ENCODE measurements at places on chromosomes 7 and 10.

DNA sequence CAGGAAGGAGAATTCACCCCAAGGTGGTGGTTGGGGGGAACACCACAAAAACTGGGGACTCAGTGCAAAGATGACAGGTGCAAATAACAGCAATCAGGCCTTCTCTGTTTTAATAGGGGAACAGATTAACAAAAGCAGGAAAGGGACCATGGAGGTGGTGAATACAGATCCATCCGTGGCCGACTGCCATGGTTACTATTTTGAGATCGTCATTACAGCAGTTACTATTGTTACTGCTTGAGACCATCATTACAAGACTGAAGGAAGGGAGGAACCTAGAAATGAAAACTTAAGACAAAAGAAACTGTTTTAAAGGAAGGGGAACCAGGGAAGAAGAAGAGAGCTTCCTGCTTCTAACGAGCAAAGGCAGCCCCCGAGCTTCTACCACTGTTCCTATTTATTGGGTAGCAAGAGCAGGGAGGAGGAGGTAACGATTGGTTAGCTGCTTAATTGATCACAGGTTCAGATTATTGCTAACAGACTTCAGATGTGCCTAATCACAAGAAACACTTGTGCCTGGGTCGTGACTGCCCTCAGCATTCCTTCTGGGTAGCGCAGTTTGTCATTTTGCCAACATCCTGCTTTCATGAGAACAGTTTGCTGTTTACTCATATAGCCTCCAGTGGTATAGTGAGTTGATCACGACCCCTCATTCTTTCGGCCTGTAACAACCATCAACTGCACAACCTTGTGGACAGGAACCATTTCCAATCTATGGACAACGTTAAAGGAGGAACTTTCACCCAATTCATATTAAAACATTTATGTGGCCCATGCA, 216.3 kb downstream of the CHCHD3 start:
- no peak for DNase-seq

- no peak for DNase-seq
Measured at GRCh38 chr7:120966961-120967360, 16.4 kb downstream of the ING3 start.

GRCh38 chr10:12717981-12718707, 283.4 kb downstream of the CCDC3 start:
- no peak for DNase-seq

DNA sequence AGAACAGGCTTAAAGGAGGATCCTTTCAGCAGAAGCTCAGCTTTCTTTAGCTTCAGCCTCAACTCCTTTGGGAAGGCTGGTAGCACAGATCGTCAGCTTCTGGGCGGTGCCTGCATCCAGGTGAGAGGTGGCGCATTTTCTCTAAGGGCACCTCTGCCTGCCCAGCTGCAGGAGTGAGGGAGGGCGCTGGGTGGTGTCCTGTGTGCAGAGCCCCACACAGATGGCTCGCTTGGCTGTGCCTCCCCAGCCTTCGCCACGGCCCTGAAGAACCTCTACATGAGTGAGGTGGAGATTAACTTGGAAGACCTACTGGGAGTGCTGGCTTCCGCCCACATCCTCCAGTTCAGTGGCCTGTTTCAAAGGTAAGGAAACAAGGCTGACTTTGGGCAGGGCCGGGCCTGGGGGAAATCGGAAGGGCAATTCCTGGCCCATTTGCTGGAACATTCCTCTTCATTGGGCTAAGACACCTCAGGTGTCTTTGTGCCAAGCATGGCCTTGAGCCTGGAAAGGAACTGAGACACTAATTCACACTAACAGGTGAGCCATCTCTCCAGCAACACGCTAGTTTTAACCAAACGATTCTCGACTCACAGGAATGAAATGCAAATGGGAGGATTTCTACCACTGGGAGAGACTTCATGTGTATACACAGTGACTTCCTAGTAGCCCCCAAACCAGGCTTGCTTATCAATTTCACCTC, 19.9 kb downstream of the BTBD16 start:
- no peak for DNase-seq

DNA sequence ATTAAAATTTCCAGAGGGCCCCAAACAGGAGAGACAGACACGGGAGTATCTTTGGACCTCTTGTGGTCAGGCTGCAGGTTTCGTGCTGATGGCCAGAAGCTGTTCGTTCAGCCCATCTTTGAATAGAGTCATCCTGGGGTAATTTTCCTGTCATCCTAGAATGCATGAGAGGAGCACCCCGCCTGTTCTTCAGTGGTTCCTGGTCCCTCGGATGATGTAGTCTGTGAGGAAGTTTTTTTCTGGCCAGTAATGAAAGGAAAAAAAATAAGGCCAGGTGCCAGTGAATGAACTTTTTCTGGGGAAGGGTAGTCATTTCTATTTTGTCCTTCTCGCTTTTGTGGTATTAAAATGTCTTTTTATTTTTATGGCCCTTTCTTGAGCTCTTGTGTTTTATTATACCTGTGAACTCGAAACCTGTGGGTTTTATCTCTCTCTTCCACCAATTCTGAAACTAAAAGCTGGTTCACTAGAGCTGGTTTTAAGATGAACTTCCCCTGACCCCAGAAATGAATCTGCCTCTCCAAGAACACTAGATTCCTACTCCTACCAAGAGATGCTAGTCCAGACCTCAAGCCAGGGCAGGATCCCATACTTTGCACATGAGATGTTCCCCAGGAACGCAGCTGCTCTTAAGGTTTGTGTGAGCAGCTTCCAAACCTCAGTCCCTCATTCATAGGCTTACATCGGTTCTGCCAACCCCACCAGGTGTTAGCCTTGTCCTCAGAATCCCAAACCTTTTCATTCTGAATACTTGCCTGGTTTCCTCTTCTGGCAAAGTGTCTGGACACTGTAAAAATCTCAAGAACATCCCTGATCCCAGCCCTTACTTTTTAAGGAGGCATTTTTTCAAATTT, 15.4 kb upstream of the MEST start:
- DNase-seq: no peak

DNA sequence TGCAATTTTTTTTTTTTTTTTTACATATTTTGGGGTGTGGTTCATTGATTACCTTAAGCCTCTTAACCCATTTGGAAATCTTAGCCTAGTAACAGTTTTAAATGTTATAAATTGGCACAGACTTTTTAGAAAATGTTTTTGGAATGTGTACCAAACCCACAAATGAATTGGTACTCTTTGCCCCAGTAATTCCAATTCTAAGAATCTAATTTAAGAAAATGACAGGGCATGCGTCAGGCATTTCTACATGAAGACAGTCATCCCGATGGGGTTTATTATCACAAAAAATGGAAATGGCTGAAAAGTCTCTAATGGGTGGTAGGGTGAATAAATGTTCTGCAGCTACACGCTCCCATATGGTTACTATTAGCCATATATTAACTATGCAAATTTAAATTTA, 54.9 kb downstream of the ITIH5 start:
- no peak for DNase-seq

DNA sequence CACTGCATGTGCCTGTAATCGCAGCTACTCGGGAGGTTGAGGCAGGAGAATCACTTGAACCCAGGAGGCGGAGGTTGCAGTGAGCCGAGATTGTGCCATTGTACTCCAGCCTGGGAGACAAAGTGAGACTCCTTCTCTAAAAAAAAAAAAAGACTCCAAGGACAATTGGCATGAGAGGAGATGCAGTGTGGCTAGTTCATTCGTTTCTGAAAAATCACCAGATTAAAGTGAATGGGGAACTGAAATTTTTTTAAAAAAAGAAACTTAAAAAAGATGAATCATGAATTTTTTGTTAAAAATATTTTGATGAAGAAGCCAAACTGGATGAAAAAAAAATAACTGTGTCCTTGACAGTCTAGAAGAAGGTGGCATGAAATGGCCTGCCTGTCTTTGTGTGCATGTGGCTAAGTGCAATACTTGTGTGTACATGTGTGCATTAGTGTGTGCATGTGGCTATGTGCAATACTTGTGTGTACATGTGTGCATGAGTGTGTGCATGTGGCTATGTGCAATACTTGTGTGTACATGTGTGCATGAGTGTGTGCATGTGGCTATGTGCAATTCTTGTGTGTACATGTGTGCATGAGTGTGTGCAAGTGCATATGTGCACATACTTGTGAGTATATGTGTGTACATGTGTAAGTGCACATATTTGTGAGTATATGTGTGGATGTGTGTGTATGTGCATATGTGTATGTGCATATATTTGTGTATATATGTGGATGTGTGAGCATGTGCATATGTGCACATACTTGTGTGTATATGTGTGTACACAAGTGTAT, 391.7 kb upstream of the KLF6 start:
- no peak for DNase-seq

DNA sequence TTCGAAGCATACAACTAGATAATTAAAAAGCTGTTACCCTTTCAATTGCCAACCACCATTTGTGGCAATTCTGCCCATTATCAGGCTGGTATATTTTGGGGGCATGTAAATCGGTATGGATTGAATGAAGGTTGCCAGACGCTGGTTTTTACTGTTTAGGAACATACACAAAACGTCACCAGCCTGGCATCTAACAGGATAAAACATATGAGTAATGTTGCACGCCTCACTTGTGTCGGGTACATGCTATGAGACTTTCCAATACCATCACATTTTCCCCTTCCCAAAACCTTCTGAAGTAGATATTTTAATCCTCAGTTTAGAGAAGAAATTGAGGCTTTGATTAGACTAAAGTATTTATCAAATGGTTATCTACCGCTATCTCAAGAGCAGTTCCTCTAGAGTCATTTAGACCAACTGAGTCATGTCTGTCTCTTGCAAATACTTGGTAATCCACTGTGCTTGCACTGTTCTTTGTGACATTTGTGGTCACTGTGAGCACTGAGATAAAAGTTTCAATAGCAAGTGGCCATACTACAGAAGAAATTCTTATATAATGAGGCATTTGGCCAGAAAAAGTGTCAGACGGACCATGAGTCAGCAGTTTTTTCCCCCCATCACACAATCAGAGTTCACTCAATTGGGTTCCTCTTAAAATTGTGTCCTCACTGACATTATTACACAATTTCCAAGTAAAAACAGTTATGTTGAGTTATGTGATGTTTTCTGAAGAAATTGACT, 498.7 kb downstream of the NXPH1 start:
- no peak for DNase-seq

DNA sequence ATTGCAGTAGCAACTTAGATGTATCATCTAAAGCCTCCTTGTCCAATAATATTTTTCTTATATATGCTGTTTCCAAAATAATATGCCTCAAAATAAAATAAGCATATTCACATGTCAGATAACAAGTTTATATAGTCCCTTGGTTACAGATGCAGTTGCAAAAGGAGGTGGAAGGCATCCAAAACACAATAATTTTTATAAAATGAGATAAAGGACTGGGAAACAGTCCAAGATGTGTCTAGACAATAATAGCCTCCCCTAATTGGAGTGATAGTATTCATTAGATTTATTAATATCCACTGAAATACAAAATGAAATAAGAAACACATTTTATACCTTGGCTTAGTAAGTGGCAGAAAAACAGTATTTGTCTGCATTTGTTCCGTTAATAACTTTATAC, 30.3 kb downstream of the BCAP29 start:
- no peak for DNase-seq

DNA sequence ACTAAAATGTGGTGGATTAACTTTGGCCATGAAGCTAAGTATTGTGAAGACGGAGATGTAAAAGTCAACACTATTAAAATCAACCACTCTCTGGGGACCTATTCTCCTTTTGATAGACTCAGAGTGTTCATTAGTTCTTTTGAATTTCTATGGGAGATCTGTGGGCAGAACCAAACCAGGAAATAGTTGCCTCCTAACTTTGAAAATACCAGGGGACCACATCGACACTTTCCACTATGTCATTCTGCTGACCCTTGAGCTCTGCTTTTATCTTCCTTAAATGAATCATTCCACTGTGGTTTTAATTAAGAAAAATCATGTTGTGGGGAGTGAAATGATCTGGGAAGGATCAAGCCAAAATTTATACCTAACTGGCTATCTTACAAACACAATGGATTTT, 960.5 kb downstream of the GATA3 start:
- DNase-seq: no peak

DNA sequence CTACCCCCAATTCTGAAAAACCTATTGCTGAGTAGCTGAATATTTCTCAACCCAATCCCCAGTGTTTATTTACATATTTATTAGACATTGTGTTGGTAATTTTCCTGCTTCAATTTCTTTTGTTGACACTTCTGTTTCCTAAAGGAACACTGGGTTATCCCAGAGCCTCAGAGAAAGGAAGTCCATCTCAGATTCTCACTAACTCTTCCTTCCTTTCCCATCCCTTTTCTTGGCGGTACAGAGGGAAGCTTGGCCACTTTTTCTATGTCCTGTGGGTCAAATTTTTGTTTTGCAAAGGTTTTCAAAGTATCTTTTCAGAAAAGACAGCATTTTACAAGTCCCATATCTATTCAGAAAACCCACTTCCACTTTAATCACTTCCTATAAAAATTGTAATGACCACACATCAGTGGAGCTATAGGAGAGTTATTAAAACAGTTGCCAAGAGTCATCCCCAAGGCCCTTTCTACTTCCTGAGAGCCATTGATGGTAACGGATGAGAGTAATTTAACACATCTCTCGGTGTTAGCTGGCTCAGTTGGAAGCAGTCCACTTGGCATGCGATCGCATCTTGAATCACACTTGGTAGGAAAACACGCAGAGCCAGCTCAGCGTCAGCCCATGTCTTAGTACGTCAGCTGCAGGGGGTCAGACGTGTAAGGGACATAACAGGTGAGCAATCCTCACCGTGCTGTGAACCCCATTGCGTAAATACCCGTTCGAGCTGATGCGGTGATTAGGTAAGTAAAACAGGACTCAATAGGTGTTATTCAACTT, 231.1 kb upstream of the ADARB2 start:
- no peak for DNase-seq

DNA sequence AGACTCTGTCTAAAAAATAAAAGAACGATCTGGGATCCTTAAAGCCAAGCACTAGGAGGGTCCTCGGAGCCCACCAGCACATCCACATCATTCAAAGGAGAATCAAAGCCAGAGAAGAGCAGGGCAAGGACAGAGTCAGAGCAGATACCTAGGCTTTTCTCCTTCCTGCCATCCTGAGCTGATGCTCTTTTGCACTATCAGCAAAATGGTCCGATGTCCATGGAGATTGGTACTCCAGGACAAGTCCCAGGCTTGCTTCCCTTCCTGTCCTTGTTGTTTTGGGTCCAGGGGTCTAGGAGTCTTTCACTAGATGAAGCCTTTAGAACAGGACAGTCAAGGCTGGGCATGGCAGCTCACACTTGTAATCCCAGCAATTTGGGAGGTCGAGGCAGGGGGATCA, 58.0 kb upstream of the ELN start:
- DNase-seq: no peak

GRCh38 chr10:91077549-91078071, 142.9 kb upstream of the PCGF5 start:
- DNase-seq: no peak

- no peak for DNase-seq
Measured at GRCh38 chr7:78326876-78327275, 528.3 kb downstream of the PHTF2 start.

Data from T-helper 9 cell (primary cell).